Hair follicular keratinocyte (primary cell): ENCODE measurements at places on chromosomes 11 and 22. TPM values are rescaled to one million over a fixed set of nuclear protein-coding genes. Genes with fewer than 3 reads are reported as not detected.

The FIBIN gene
- 0.46 and 1.7 TPM in 2 replicates for total RNA-seq

The CD151 gene
- 490 and 530 TPM in 2 replicates for total RNA-seq

The GRM5 gene
- total RNA-seq, result 0.04 TPM in 1 of 2 replicates, not detected in the other

The ALKBH3 gene
- total RNA-seq, result 36.0 and 45.8 TPM in 2 replicates

The PTPN5 gene
- total RNA-seq, result not detected in 2 replicates

The NNMT gene
- total RNA-seq, result 96.3 and 97.5 TPM in 2 replicates

The JAM3 gene
- total RNA-seq, result 5.6 and 13.7 TPM in 2 replicates

The EHF gene
- total RNA-seq, result 14.4 and 29.1 TPM in 2 replicates

The MYOD1 gene
- not detected in 2 replicates for total RNA-seq

The ARHGEF12 gene
- total RNA-seq, result 20.6 and 27.8 TPM in 2 replicates

The MAJIN gene
- not detected in 2 replicates for total RNA-seq

The SLC22A6 gene
- not detected in 2 replicates for total RNA-seq

The ELF5 gene
- total RNA-seq, result not detected in 2 replicates

The SPA17 gene
- total RNA-seq, result 21.6 and 28.0 TPM in 2 replicates

The MRGPRE gene
- not detected in 2 replicates for total RNA-seq

The APOC3 gene
- total RNA-seq, result not detected in 2 replicates

The OR52E4 gene
- not detected in 2 replicates for total RNA-seq

The KCNQ1OT1 gene
- total RNA-seq, result 0.11 and 0.31 TPM in 2 replicates

The NCAM1 gene
- 0.31 TPM in 1 of 2 replicates, not detected in the other for total RNA-seq

The OR52N4 gene
- total RNA-seq, result not detected in 2 replicates

The ALG9 gene
- 26.5 and 30.0 TPM in 2 replicates for total RNA-seq

The APOL1 gene
- not detected in 2 replicates for total RNA-seq

The ZNF215 gene
- total RNA-seq, result 3.8 and 5.3 TPM in 2 replicates

The CASP4 gene
- total RNA-seq, result 126 and 167 TPM in 2 replicates

The MUC5B gene
- total RNA-seq, result not detected in 2 replicates
